ENCODE measurements at places on chromosomes 3 and 15.

DNA sequence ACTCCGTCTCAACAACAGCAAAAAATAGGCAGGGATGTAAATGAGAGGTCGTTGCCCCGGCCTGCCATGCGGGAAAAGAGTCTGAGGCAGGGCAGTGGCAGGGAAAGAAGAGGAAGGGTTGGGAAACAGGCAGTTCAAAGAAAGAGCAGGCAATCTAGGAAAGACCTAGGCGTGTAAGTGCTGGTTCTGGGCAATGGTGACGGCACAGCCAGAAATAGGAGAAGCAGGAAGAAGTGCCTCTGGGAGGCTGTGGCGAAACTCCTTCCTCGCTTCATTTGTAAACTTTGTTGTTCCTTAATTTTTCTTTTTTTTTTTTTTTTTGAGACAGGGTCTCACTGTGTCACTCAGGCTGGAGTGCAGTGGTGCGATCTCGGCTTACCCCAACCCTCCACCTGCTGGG lies 4.3 kb downstream of the SLC51A start:
- DNase-seq, result no peak

DNA sequence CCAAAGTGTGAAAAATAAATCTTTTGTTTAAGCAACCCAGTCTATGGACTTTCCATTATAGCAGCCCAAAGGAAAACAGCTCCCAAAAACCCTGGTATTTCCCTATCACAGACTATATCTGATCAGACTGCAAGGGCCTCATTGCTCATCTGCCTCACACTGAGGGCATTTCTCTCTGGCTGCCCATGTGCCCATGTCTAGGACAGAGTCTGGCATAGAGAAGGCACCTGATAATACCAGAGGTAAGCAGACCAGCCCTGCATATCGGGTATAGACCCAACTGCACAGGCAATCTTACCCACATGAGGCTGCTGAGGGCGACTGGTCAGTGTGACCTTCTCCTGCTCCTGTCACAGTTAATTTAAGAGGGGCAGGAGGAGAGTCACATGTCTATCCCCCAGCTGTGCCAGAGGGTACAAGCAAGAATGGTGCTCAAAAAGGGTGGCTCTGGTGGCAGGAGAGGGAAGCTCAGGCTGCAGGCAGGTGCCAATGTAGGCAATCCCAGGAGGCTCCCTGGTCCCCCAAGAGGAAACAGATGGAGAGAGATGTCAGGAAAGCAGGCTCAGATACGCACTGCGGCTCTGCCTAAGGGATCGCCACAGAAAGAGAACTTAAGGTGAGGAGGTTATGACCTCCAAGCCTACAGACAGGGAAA lies 3.1 kb downstream of the CSRNP1 start:
- no peak for DNase-seq

- DNase-seq, result no peak
These were observed 636 bp upstream of the LRRC58 start for GRCh38 chr3:120349855-120350125.

DNA sequence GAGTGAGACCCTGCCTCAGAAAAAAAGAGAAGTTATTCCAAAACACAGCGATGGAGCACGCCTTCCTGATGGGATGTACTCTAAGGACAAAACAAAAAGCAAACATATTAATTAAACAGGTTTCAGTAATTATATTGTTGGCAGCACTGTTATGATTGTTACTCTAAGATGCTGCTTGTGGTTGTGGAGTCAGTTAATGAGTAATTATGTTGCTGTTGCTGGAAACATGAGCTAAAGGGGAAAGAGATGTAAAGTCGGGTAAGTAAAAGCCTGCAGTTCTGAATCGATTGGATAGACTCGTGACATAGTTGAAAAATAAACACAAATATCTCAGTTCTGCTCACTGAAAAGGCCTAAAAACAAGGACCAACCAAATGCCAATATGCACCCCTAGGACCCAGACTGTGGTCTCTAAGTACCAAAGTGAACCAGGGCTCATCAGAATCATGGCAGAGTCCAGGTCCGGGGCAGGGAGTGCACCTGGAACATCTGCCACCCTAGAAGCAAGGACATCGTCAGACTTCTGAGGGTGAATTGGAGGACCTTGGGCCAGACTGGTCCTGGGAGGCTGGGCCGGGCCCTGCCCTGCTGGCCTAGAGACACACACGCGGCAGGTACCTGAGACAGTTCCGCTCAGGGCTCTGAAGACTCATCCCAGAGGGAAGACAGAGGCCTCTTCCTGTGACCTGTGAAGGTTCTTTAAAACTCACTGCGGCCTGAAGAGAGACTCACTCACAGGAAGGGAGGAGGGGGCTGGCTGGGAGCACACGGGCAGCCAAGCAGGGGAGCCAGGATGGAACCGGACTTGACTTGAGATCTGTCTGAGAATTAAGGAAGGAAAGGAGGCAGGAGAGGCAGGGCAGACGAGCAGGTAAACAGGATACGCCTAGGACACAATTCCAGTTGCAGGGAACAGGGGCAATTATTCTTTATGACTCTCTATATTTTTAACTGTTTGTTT lies 140.5 kb downstream of the LRRK1 start:
- no peak for DNase-seq

GRCh38 chr3:8529181-8529637 lies 27.6 kb downstream of the LMCD1 start:
- DNase-seq, result no peak

DNA sequence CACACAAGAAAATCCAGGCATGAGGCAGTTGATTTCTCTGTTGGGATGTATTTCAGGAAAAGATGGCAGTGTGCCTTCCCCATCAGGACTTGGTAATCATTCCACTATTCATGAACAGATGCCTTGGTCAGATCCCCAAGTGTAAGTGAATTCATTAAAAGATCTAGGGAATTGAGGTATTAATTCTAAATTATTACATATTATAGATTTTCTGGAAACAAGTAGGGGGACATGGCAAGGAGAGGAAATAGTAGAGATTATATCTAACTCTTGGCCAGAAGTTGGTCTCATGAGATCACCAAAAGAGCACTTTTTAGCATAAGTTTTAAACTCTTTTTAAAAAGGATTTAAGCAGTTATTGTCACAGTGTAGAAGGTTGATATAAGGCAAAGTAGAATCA lies 74.4 kb upstream of the MDFIC2 start:
- DNase-seq, result no peak

- DNase-seq, result no peak
These were observed 30.8 kb downstream of the RTP4 start for GRCh38 chr3:187398955-187399354.

DNA sequence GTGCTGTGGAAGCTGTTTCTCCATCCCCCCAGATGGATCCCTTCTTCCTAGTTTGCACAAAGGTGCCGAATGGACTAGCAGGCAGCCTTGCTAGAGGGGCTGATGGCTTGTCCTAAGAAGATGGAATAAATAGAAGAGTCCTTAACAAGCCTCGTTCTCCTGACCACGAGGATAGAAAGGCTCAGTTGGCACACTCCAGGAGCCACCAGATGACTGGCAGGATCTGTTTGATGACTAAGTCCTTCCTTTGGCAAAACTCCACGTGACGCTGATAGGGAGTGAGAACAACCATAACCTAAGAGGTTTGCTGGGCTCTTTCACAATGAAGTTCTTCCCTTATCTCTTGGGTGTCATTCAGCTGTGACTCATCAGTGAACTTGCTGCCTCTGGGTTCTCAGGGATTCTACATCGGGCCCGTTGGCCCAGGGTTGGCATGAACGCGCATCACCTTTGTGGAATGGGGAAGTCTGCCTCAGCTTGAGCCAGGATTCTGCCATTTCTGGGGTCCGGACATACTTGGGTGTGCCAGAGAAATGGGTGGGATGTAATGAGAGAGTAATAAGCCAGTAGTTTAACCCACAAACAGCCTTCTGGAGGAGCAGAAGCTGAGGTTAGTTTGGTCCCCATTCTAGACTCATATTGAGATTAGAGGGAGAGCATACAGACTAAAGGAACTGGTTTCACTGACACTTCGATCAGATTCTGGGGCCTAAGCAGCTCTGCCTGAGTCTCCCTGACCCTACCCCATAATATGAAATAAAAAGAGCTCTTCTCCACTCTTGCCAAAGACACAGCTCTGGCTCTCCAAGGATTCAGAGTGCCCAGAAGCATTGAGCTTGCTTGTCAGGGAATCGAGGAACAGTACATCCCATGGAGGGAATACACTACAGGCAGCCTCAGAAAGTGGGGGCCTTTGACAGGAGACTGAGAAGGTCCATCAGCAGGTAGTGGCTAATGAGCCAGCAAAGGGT lies 2.0 kb upstream of the MELTF start:
- DNase-seq, result no peak

GRCh38 chr15:73156431-73157191 lies 104.3 kb downstream of the NEO1 start:
- no peak for DNase-seq

DNA sequence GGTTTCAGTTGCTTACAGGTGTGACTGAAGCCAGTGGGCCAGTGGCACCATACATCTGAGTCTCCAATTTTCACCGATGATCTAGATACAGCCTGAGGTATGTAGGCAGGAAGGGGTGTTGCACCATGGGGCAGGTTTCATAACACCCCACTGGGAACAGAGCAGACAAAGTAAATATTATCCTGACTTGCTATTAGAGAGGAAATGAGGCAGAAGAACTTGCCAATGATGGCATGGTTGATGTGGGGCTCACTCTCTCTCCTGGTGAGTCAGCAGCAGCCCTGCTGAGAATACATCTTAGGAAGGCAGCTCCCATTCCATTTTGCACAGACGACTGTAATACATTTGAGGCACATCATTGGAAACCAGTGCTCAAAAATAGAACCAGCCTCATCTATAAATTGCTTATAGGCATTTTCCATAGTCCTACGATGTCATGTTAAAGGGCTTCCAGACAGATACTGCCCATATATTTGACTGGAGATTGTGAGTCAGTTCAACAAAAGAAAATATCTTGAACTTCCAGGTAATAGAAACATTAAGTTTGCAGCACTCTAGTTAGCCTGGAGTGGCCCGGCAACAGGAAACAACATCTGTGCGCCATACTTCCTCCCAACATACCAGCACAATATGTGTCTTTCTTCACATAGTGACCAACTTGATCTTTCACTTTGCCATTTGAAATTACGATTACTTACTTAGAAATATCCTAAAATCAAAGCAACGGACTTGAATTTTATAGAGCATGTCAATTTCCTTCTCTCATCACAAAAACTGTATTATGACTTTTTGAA lies 175.5 kb downstream of the NECTIN3 start:
- DNase-seq, result no peak

- no peak for DNase-seq
These were observed 75.9 kb downstream of the FLNB start for GRCh38 chr3:58084166-58084565.

Data from stimulated activated CD4-positive, alpha-beta T cell treated with anti-CD3 and anti-CD28 coated beads, Interleukin-2, amount 100 ng/mL, for 4 hours (primary cell).